Activated CD4-positive, alpha-beta T cell treated with anti-CD3 and anti-CD28 coated beads, Interleukin-2, amount 10 ng/mL, durations not matched to agents 7 days and 5 days (primary cell): ENCODE measurements at places on chromosomes 11 and 22.
A peak's percentile ranks its signal among the peaks of the same experiment; 100 is the strongest.

GRCh38 chr11:129117595-129118350 is 74.4 kb downstream of the ARHGAP32 start:
- peak; percentile 73 for DNase-seq

- no peak for DNase-seq
Observed at GRCh38 chr11:102272047-102272824, 45.0 kb upstream of the BIRC3 start.

DNA sequence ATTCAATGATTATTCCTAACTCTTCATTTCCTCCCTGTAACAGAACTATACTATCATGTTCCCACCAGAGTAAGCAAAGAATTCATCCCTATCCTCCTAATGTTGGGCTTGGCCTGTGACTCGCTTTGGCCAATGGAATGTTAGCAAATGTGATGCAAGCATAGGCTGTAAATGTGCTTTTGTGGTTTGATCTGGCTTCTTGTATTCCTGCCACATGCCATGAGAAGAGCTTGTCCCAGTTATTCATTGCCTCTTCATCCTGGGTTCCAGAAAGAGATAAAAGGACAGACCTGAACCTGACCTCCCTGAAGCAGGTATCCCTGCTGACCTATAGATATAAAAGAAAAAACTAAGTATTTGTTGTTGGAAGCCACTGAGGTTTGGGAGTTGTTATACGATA is 51.0 kb downstream of the SYTL2 start:
- no peak for DNase-seq

GRCh38 chr11:115141231-115142114 is 362.7 kb downstream of the CADM1 start:
- no peak for DNase-seq

- DNase-seq, result no peak
Observed at GRCh38 chr11:63445720-63446119, 45.2 kb downstream of the PLAAT5 start.

GRCh38 chr11:44694443-44694842 is 32.3 kb upstream of the TSPAN18 start:
- DNase-seq, result no peak

DNA sequence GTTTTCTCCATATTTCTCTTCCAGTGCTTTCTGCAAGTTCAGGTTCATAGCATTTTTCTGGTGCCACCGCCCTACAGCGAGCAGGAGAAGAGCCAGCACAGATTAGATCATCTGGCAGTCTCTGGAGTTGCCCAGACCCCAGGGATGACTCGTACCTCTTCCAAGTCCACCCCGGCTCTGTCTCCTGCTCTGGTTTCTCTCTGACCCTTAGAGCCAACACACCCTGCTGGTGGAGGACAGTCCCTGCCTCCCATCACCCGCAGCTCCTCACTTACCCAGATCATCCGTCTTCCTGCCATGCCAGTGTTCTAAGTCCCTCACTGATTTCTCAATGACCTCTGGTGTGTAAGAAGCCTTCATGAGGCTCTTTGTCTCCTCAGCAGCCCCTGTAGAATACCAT is 28.0 kb downstream of the TST start:
- no peak for DNase-seq

- peak; percentile 30 for DNase-seq
Observed at GRCh38 chr11:3014943-3015342, 22.8 kb upstream of the NAP1L4 start.

GRCh38 chr22:22714600-22715335 is 70.4 kb downstream of the GGTLC2 start:
- no peak for DNase-seq

GRCh38 chr11:134512061-134512460 is 100.0 kb upstream of the B3GAT1 start:
- DNase-seq, result no peak

DNA sequence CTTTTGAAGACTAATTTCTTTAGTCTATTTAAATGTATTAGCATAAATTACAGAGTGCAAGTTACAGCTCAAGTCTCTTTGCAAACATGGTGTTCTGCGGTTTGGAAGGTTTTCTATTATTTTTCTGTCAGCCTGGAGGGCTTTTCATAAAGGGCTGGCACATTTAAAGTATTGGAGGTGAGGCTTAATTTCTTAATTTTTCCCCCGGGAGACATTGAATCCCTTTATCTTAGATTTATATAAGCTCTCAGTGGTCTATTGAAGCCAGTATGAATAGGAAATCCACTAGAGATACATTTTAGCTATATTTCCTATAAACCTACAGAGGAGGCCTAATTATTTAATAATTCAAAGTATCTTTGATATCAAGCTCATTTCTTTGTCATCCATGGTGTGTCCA is 102.7 kb upstream of the CLPB start:
- no peak for DNase-seq

GRCh38 chr11:116388146-116388545 is 384.6 kb downstream of the BUD13 start:
- DNase-seq, result no peak

DNA sequence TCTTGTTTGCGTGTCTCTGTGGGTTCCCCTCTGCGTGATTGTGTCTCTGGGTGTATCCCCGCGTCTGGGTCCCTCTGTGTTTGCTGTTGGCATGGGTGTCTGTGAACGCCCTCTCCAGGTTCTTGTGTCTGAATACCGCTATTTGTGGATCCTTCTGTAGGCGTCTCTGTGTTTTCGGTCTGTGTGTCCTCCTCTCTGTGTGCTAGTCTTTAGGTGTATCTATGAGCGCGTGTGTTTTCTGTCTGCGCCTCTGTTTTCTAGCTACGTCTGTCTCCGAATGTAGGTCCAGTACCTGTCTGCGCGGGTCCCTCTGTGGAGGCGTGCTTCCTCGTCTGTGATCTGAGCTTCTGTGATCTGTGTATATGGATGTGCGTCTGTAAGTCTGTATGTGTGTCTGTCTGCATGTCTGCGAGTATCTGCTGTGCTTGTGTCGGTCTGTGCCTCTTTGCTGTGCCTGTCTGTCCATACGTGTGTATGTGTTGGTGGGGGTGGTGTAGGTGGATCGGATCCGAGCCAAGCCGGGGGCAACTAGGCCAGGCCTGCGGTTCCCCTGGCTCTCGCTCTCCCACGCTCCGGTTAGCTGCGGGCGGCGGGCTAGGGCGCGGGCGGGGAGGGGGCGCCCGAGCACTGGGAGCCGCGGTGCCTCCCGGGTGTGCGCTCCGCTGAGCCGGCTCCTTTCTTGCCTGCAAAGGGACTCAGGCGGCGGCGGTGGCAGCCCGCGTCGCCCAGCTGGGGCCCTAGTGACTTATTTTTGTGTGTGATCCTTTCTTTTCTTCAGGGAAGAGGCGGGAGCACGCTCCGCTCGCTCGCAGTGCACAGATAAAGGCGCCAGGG is 105.3 kb upstream of the E2F8 start:
- DNase-seq, result no peak

- no peak for DNase-seq
Observed at GRCh38 chr11:12994476-12994875, 14.6 kb upstream of the RASSF10 start.

- no peak for DNase-seq
Observed at GRCh38 chr22:23415490-23415851, 164.6 kb downstream of the IGLL1 start.

DNA sequence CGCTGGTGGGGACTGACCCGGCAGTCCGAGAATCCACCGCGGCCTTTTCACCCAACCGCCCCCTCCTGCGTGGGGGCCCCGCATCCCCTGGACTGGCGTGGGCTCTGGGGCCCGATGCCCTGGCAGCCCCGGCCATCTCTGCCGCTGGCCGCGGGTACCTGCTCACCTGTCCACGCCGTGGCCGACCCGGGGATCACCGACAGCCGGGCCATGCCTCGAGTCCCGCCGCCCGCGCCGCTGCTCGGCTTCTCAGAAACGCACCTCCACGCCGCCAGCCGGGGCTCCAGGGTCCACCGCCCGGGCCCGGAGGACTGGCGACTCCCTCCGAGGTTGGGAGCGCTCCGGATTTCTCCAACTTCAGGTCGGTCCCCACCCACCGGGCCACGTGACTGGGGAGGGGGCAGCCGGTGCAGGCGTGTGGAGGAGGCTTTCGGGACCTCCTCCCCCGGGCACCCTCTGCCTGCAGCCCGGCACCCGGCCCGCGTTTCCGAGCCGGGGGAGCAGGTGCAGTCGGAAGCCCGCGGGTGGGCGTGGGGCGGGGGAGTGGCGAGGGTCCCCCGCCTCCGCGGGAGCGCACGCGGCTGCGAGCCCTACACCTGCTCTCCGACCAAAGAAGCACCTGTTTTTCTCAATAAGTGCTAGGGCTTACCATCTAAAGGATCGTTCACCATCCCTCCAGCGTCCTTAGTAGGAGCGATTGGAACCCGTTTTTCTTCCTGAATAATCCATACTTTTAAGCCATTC is 554 bp upstream of the NRIP3 start:
- DNase-seq, result no peak

DNA sequence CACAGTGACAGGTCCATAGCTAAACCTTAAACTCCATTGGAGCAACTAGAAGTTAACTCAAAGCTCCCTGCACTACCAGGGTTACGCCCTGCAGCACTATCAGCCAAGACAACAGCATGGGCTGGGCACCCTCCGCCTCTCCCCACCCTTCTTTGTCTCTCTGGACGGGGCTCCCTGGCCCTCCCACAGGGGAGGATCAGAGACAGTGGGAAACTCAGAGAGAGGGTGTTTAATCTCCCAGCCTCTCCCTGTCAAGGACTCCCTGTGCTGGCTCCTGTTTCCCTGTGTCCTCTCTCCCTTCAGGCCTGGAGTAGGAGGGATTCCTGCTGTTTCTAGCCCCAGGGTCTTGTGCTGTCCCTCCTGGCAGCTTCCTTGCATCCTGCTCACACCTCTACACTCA is 56.9 kb upstream of the CSNK2A3 start:
- DNase-seq, result no peak

DNA sequence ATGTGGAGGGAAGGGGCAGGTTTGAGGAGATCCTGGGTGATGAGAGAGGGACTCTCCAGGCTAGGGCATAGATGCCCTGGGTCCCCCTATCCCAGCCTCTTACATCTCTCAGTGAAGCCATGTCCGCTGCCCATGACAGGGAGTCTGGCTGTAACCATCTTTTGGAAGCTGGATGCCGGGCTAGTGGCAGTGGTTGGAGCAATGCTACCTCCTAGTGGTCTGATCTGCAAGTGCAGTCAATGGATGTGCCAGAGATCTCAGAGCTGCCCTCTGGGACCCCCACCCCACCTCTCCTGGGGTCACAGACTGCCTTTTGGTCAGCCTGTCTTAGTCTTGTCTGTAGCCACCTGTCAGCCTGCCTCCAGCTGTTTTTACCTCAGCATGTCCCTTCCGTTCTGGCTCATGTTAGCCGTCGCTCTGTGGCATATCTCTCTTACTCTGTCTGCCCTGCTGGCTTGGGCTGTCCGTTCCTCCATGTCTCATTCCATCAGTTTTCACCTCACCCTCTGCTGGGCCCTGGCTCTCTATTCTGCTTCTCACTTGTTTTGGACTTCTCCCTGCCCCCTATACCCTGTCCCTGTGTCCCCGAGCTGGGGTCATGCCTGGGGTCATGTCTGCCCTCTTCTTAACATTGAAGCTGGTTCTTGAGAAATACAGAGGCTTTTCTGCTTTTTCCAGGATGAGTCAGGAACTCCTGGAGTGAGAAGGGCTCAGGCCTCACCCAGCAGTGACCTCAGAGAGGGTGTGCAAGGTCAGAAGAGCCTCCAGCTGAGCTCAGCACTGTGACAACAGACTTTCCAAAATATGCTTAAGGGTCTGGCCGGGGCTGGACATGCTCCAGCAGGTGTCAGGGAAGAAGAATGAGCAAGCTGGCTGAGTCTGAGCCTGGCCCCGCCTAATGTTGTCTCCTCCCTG is 52.0 kb upstream of the THY1 start:
- DNase-seq, result peak; percentile 59

DNA sequence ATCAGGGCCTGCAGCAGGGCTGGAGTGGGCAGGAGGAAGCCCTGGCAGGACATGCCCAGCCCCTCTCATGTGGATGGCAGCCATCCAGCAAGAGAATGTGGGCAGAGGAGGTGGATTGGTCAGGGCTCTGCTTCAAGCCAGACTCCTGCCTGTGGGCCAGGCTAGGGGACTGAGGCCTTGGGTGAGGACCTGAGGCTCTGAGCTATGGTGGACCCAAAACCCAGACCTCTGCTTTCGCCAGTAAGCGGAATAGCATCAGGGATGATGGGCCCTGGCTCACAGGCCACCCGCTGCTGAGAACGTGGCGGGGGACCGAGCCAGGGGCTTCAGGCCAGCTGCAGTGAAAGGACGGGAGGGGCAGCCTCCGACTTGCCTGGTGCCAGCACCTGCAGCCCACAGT is 57.4 kb downstream of the LINC01488 start:
- no peak for DNase-seq

DNA sequence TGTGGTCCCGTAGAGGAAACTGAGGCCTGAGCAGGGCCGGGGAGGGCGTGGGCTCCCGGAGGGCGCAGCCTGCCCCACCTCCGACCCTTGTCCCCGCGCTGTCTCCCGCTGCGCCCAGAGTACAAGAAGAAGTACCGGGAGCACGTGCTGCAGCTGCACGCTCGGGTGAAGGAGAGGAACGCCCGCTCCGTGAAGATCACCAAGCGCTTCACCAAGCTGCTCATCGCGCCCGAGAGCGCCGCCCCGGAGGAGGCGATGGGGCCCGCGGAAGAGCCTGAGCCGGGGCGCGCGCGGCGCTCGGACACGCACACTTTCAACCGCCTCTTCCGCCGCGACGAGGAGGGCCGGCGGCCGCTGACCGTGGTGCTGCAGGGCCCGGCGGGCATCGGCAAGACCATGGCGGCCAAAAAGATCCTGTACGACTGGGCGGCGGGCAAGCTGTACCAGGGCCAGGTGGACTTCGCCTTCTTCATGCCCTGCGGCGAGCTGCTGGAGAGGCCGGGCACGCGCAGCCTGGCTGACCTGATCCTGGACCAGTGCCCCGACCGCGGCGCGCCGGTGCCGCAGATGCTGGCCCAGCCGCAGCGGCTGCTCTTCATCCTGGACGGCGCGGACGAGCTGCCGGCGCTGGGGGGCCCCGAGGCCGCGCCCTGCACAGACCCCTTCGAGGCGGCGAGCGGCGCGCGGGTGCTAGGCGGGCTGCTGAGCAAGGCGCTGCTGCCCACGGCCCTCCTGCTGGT is 1.9 kb downstream of the NLRP6 start:
- DNase-seq, result peak; percentile 56

DNA sequence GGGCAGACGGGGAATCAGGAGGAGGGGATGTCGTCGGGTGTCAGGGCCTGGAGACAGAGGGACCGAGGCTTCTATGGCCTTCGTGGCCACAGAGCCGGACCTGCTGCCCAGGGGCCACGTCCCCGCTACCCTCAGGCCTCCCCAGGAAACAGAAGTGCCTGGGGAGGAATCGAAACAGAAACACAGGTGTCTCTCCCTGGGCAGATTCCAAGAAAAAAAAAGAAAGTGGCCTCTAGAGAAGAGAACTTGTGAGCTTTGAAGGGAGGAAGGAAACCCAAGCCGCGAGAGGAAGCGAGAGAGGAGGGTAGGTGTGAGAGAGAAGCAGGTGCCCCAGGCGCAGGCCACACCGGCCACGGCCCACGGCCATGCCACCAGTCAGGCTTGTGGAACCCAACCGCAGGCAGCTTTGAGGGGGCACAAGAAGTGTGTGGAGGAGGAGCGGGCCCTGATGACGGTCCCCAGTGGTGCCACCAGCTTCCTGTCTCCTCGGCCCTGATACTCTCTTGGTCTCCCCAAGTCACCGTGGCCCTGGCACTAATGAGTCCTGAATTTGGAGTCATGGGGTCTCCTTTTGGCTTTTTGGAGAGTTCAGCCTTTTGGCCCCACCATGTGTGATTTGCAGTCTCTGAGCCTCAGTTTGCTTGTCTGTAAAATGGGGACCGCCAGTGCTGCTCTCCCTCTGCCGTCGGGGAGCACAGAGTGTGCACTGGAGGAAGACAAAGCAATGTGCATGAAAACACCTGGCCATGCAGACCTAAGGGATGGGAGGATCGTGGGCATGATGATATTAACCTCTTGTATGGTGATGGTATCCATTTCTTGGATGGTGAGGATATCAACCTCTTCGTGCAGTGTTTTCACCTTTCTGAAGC is 25.2 kb downstream of the LIF start:
- peak; percentile 82 for DNase-seq
